ENCODE measurements at places on chromosomes 7 and 10. TPM values are rescaled to one million over a fixed set of nuclear protein-coding genes. Genes with fewer than 3 reads are reported as not detected.

TMEM26 gene
- total RNA-seq: 0.05 TPM

INTS1 gene
- total RNA-seq: 123 TPM

OR2F2 gene
- total RNA-seq: not detected

TMEM176A gene
- total RNA-seq: 2.0 TPM

LEP gene
- not detected for total RNA-seq

CARD11 gene
- total RNA-seq: 0.59 TPM

TPST1 gene
- 18.6 TPM for total RNA-seq

PLXDC2 gene
- 4.1 TPM for total RNA-seq

ARMC3 gene
- 1.5 TPM for total RNA-seq

COA1 gene
- 116 TPM for total RNA-seq

GRM8 gene
- total RNA-seq: 2.7 TPM

ZNF33A gene
- 28.6 TPM for total RNA-seq

GTPBP4 gene
- 79.8 TPM for total RNA-seq

INMT gene
- 0.34 TPM for total RNA-seq

TMEM236 gene
- total RNA-seq: 0.05 TPM

SEMA3D gene
- total RNA-seq: 26.3 TPM

SMO gene
- 104 TPM for total RNA-seq

TMEM213 gene
- not detected for total RNA-seq

CALHM3 gene
- total RNA-seq: not detected

FANK1 gene
- total RNA-seq: 2.4 TPM

MYL10 gene
- not detected for total RNA-seq

CDK5 gene
- 38.9 TPM for total RNA-seq

ASB10 gene
- not detected for total RNA-seq

OPN1SW gene
- not detected for total RNA-seq

CDK1 gene
- 94.7 TPM for total RNA-seq

CLRN3 gene
- not detected for total RNA-seq

PDLIM1 gene
- total RNA-seq: 26.2 TPM

AGMO gene
- 0.51 TPM for total RNA-seq

SEMA3C gene
- 36.6 TPM for total RNA-seq

NKX1-2 gene
- total RNA-seq: not detected

OR13A1 gene
- not detected for total RNA-seq

FGFBP3 gene
- 420 TPM for total RNA-seq

ZNF804B gene
- total RNA-seq: not detected

AMPH gene
- 32.4 TPM for total RNA-seq

STEAP2 gene
- 1.6 TPM for total RNA-seq

ZNF438 gene
- total RNA-seq: 3.5 TPM

ADAP1 gene
- total RNA-seq: 5.2 TPM

VAX1 gene
- total RNA-seq: 0.23 TPM

VIPR2 gene
- total RNA-seq: 0.09 TPM

MOGAT3 gene
- total RNA-seq: not detected

CFTR gene
- not detected for total RNA-seq

All from neural crest cell (in vitro differentiated cells).